ENCODE measurements at places on chromosomes 2 and 18. TPM values are rescaled to one million over a fixed set of nuclear protein-coding genes. Genes with fewer than 3 reads are reported as not detected.

GRCh38 chr2:196086517-196087368 is 18.1 kb upstream of the DNAH7 start:
- no peak for DNase-seq

DNA sequence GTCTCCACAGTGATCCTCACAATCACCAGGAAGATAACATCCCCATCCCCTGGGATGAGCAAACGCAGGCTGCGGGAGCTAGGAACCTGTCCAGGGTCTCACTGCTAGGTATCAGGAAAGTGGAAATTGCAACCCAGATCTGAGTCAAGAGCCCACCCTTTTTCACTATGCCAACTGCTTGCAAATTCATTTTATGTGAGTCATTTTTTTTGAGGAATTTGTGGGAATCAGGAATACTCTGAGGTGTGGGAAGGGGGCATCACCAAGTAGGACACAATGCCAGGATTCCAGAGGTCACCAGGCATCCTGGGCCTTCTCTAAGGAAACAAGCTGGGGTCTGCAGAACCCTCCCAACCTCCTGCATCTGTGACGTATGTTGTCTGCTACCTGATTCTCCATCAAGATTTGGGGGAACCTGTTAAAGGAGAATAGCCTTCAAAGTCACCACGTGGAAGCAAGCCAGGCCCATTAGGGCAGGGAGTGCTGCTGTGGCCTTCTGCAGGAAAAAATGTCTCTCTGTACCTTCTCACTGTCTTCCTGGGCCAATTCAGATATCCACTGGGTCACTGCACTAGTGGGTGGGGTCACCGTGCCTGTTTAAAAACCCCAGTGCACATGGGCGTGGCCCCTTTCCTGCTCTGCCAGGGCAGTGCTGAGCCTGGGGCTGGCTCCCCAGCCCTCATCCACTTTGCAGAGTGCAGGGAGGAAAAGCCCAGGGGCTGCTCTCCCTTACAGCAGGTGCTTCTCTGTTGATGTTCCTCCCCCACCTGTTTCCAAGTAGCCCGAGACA is 50.2 kb downstream of the MCFD2 start:
- peak; percentile 55 for DNase-seq

GRCh38 chr2:164954186-164954585 is 1.1 kb downstream of the SLC38A11 start:
- no peak for DNase-seq

- DNase-seq, result no peak
Observed at GRCh38 chr2:195552581-195552980, 104.4 kb upstream of the SLC39A10 start.

DNA sequence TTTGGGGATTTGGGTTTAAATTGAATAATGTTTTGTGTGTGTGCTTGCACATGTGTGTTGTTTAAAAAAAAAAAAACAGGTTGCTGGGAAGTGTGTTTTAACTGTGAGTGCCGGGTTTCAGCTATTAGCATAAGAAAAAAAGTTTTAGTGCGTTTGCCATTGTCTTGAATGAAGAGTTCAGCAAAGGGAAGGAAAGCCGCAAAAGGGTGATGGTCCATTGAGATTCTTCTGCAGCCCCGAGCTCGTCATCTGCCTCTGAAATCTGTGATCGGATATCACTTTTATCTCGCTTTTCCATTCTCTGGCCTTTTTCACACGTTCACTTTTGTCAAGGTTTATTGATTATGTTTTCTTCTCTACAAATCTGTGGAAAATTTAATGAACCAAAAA is 4.7 kb downstream of the GLI2 start:
- no peak for DNase-seq

DNA sequence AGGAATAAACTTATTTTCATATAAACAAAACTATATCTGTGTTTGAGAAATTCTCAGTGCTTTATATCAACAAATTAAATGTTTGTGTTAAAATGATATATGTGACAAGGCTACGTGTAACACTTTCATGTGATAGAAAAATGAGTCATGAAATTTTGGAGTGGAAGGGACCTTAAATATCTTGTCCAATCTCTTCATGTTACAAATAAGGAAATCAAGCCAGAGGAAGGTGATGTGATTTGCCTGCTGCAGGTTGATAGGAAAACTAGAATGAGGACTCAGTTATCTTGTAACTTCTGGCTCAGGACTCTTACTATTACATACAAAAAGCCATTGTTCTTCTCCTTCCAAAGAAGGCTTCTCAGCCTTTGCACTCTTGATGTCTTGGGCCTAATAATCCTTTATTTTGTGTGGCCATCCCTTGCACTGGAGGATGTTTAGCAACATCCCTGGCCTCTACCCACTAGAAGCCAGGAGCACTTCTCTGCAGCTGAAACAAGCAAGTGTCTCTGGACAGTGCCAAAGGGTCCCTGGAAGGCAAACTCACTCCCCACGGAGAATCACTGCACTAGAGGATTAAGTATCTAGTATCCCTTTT is 43.0 kb upstream of the NARS1 start:
- DNase-seq, result no peak

DNA sequence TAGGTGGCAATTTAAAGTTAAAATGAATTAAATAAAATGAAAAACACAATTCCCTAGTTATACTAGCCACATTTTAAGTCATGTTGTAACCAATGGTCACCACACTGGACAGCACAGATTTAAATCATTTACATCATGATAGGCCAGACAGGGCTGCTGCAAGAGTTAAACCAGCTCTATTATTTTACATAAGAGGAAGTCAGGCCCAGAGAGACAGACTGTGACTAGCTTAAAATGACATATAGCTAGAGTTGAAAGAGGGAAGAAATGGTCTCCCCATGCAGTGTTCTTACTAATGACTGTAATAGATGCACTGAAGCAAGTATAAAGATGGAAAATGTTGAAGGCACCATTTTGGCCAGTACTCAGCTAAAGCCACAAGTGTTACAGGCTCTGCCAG is 69.6 kb downstream of the SLC66A3 start:
- DNase-seq, result no peak

DNA sequence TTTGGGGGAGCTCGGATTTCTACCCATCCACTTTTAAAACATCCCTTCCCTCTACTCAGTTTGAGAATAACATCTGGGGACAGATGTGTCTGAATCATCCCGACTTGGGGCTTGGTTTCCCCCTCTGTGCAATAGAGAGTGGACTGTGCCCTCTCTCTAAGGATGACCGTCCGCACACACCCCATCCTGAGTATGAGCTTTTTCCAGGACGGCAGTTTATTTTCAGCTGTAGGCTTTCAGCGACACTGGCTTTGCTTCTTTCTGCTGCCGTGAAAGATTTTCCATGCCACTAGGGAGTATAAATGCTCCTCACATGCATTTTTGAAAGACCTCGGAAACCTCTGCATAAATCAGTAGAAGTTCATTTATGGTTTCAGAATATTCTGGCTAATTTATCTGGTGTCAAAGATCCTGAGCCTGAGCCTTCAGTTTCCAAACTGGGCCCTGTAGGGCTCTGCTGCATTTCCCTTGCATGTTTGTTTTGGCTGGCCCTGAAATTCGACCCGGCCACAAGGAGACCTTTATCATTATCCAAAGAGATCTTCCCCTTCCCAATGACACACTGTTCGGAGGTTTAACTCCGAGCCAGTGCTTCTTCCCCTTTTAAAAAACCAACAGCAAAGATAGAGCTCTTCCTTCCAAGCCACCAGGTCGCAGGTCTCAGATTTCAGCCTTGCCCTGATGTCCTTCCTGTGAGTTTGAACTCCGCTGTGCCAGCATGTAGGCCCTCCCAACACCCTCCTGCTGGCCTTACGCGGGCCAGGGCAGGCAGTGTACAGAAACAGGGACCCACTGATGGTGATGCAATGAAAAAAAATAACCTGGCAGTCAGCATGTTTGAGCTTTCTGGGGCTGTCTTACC is 53.3 kb downstream of the FECH start:
- DNase-seq, result peak; percentile 3

- DNase-seq, result no peak
Observed at GRCh38 chr2:1775511-1776035, 31.3 kb upstream of the PXDN start.

DNA sequence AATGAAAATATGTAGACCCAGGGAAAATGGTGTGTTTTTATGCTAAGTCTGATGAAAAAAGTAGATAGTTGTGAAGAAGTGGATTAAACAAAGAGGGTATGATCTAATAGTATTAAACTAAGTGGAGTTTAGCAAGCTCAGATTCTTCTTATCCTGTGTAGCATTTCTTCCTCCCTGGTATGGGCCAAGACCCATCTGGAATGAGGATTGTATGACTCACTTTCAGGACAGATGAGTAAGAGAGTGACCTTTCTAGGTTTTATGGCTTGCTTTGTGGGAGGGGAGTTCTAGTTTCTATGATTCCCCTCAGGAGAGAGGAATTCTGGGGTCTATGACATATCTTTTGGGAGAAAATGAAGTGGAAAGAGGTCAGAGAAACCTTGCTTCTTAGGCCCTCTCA is 550.1 kb downstream of the SPAG16 start:
- peak; percentile 78 for DNase-seq

GRCh38 chr2:108620656-108621055 is 86.4 kb downstream of the LIMS1 start:
- DNase-seq, result no peak

GRCh38 chr2:190572246-190572645 is 37.7 kb upstream of the NEMP2 start:
- DNase-seq, result no peak

DNA sequence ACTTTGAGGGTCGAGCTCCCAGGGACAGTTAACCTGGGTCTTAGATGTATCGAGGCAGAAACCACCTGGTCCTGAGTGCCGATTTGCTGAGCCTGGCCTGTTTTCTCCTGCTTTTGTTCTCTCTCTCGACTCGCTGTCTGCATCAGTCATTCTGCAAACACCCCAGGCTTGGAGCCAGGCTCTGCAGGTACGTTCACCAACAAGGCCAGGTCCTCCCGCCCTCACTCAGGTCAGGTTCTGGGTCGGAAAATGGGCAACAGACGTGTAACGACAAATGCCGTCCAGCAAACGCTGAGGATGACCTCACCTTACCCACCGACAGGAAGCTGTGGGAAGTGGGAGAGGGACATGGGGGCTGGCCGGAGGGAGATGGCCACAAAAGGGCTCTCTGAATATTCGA is 57.7 kb upstream of the PXDN start:
- no peak for DNase-seq

DNA sequence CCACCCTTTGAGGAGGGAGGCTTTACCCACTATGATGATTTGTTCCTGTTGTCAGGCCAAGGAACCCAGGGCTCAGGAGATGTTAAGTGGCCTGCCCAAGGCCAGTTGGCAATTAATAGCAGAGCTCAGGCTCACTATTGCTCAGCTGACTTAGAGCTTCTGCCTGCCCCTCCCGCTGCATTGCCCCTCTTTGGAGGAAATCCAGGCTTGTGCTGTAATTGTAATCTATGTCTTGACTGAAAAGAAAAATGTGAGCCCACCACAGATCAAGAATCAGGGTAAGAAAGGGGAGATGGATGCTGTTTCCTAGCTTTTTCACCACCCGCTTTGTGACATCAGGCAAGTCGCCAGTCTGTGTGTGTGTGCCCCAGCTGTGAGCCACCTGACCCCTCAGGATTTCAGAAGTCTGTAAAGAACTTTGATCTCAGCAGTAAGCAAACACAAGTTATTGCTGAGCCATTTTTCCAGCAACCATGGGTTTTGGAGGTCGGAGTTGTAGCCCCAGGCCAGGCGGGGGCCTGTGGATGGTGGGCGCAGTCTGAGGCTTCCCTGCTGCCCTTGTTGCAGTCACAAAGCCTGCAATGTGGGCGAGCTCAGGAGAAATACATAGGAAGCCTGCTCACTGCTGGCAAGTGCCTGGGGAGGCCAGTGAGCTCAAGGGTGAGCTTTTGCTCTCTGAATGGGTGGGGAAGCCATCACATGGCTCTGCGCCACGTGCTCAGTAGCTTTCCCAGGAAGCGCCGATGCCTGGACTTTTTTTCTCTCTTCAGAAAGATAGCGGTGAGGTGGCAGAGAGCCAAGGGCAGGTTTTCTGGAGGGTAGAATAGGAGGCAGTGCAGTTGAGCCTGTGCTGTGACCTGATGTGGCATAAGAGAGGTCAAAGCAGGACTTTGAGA is 6.1 kb downstream of the CABLES1 start:
- DNase-seq, result peak; percentile 33

Gene POTEI
- total RNA-seq, result not detected

Gene PAIP2B
- total RNA-seq, result 0.81 TPM

Gene FOXI3
- not detected for total RNA-seq

Gene MBP
- total RNA-seq, result 4.7 TPM

Gene TSPYL6
- not detected for total RNA-seq

Measured in M059J (cell line).